NCI-H187 (cell line): ENCODE measurements at places on chromosomes 11 and 22.

GRCh38 chr11:95571718-95572260 is 217.8 kb downstream of the FAM76B start:
- DNase-seq, result no peak

GRCh38 chr22:37077802-37078448 is 26.4 kb downstream of the KCTD17 start:
- no peak for DNase-seq

GRCh38 chr11:34575261-34575660 is 45.6 kb upstream of the EHF start:
- no peak for DNase-seq

DNA sequence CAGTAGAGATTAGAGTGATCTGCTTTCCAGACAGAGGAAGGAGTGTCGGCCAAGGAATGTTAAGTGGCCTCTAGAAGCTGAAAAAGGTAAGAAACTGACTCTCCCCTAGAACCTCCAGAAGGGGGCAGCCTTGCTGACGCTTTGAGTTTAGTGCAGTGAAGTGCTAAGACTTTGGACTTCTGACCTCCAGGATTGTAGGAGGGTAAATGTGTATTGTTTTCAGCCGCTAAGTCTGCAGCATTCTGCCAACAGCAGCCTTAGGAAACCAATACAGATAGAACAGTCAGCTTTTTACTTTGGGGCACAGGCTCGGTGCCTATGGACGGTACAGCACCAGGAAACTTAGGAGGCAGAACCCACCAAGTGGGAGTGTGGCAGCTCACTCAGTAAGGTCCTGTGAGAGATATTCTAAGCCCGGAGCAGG is 3.6 kb upstream of the TBC1D22A start:
- DNase-seq, result no peak

DNA sequence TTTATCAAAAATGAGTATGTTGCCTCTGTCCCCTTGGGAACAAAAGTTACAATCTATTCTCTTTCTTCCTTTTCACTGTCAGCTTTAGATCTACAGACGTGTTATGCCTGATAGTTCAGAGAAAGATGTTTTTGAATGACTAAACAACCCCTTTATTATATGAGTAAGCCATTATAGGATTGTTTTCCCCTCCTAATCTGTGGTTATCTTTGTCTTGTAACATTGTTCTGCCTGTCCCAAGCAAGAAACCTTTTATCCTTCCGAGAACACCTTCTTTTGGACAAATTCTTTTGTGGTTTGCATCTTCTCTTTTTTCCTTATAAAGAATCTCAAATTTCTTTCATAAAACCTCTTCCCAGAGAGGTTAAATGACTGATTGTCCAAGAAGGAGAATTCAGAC is 208.4 kb downstream of the DDX10 start:
- no peak for DNase-seq

- no peak for DNase-seq
These were observed 100.6 kb upstream of the FGF3 start for GRCh38 chr11:69919659-69920344.

- DNase-seq, result no peak
These were observed 47.6 kb downstream of the MAML2 start for GRCh38 chr11:96295369-96295768.

DNA sequence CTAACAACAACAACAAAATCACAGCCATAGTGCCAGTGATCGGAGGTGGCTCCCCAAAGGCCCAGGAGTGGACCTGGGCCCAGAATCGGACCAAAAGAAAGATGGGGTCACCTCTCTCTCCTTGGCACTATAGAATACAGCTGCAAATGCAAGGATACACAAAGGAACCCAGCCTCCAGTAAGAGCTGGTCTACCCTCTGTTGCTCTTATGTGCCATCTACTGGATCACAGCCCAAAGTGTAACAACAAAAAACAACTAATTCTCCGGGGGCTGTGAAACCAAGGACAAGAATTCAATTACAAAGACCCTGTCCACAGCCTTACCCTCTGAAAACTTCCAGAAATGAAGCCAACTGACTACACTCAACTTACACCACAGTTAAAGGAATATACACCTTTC is 21.6 kb downstream of the OR8G5 start:
- DNase-seq, result no peak
